ENCODE measurements at places on chromosomes 7 and 10.

GRCh38 chr10:32731527-32731926 lies 226.5 kb downstream of the ITGB1 start:
- no peak for DNase-seq

DNA sequence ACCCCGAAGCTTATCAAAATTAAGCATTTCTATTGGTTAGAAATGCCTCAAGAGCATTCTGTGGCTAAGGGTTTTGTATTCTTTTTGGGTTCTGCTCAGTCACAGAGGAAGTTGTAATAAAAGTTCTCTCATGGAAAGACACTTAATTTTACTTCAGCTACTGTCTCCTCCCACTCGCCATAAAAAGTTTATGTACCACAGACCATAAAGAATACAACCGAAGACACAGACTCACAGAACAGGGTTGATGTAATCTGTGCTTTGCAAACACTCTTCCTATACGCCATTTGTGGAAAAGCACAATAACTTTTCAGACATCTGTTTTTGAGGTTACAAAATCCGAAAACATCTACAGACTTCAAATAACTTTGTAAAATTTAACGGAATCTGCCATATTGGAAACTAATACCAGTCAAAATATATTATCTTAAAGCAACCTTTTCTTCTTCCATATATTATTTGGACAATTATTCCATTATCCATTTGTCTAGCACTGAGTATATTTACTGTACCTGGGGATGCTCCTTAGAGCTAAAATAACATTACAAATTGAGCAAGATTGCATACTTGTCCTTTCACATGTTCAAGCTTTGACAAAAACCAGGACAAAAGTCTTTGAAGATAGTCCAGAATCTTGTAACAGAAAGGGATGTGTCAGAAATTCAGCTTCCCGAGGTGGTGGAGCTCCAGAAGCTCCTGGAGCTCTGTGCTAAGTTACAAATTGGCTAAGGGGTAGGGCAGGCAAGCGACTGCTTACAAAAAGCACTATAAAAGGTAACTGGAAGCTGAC lies 219.0 kb upstream of the MEOX2 start:
- no peak for DNase-seq

- DNase-seq: no peak
Measured at GRCh38 chr7:133118261-133118660, 36.4 kb upstream of the CHCHD3 start.

DNA sequence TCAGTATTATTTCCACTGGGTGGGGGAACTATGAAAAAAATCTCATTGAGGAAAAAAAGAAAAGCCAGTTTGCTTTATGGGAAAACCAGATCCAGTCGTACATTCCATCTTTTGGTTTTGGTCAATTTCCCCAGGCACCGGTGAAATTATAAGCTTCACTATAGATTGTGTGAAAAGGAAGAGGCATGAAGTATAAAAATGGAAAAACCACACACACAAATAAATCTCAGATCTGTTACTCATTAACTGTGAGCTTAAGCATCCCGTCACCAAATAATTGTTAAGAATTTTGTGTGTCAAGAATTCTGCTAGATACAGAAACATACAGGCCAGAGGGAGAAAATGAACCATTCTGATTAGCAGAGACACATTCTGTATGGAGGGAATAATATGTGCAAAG lies 405.5 kb upstream of the CELF2 start:
- DNase-seq: no peak
